ENCODE measurements at places on chromosomes 16 and 17.

- no peak for DNase-seq
These were observed 15.4 kb downstream of the SLC46A1 start for GRCh38 chr17:28390563-28390962.

DNA sequence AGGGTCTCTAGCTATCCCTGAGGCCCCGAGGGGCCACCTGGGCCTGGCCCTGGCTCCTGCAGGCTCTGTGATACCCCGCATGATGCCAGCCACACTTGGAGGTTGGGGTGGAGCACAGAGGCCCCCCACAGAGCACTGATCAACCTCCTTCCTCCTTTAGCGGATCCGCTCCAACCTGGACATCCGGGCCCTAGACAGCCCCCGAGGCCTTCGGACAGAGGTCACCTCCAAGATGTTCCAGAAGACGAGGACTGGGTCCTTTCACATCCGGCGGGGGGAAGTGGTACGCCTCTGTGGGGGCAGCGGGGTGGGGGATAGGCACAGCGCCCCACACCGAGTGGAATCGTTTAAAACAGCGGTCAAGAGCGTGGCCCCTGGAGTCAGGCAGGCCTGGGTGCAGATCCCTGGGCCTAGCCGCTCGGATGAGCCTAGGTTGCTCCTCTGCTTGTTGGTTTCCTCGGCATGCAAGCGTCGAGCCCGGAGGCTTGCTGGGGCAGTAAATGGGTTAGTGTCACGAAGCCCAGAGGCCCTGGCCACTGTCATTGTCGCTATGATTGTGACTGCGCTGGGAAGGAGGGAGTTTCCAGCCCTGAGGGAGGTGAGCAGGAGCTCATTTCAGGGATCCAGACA is 9.9 kb downstream of the ITGB4 start:
- no peak for DNase-seq

- no peak for DNase-seq
These were observed 54.5 kb downstream of the GTF3C1 start for GRCh38 chr16:27495191-27495590.

DNA sequence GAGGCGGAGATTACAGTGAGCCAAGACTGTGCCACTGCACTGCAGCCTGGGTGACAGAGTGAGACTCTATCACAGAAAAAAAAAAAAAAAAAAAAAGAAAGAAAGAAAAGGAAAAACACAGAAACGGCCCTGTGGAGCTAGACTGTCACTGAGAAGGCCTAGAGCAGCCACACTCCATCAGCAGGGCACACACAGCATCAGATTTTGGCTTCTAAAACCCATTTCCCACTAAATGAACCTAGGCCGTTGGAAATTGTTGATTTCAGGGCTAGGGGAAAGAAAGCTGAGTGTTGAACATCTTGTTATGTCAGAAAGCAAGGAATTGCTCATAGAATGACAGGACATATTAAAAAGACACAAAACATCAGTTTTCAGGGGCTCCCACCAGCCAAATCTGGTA is 48.9 kb downstream of the ZCCHC14 start:
- DNase-seq = no peak

DNA sequence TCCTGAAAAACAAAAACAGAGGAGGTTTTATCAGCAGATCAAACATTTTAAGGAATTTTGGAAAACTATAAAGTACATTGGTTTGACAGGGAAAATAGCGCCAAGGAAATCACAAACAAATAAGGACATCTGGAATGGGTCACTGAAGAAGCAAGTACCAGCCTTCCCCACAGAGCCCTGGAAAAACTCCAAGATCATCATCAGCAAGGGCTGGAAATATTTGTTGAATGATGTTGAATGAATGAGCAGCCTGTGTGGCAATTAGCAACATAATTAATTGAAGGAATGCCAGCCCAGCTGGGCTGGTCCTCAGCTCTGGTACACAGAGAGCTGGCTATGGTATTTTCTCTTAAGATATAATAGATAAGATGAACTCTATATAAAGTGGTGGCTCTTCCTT is 290.4 kb downstream of the HS3ST3A1 start:
- no peak for DNase-seq

DNA sequence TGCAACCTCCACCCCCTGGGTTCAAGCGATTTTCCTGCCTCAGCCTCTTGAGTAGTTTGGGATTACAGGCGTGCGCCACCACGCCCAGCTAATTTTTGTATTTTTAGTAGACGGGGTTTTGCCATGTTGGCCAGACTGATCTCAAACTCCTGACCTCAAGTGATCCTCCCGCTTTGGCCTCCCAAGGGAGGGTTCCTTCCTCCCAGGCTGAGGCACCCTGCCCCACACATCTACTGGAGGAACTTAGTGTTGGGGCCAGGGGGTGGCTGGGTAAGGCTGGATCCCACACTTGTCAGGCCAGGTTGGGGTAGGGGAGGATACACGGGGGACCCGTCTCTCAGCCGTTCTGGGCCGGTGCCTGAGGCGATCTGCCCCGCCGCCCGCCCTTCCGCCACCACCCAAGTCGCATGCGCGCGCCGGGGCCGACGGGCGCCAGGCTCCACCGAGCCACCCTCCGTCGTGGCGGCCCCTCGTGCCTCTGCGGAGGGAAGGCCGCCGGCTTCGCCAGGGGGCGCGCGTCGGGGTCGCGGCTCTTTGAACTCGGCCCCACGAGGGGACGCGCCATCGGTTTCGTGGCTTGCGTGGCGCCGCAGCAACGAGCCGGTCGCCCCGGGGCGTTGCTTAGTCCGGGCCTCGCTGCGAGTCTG is 15.9 kb downstream of the GRB7 start:
- DNase-seq = peak; percentile 54

- no peak for DNase-seq
These were observed 44.4 kb upstream of the ZFHX3 start for GRCh38 chr16:73092236-73092781.

- DNase-seq = no peak
These were observed 70.3 kb upstream of the NOL11 start for GRCh38 chr17:67647482-67647881.

DNA sequence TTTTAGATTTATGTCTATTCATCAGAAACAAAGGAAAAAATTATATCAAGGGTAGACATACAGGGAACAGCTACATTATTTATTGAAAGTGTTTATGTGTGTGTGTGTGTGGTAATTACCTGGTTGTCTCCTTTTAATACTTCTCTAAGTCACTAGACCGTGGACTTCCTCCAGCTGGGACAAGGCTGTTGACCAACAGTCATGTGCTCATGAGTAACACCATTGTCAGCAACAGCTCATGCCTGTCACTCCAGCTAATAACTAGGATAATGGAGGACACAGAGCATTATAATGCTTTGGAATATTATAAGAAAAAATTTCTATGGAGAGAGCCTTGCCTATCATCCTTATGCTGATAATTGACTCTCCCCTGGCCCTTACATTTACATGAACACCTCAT is 125.3 kb upstream of the SALL1 start:
- DNase-seq = no peak

DNA sequence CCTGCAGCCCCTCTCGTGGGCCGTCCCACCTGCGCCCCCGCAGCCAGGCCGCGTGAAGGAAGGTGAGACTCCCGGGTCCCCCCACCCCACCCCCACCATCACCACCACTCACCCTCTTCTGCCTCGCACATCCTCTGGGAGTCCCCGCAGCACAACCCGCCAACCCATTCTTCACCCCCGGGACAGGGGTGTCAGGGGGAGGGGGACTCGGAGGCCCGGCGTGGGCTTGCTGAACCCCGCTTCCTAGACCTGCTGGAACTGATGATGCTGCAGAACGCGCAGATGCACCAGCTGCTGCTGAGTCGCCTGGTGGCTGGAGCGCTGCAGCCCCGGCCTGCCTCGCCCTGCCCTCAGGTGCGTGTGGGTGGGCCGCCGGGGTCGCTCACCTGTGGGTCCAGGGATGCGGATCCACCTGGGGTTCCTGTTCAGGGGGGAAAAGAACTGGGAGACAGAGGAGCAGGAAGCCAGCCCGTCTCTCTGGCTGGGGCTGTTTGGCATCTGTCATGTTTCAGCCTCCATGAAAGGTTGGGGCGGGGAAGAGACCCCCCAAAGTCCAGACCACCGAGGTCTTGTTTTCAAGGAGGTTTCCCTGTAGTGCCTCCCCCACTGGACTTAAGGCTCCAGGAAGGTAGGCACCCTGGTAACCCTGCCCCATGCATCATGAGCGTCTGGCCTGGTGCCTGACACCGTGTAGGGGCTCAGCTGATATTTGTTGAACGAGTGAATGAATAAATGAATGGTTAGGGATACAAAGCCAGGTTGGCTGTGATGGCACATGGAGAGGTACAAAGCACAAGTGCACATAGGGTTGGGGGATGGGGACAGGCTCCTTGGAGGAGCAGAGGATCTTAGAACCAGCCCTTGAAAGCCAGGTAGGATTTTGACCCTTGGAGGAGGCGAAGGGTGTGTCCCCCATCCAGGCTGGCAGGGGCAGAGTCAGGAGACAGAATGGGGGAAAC is 849 bp downstream of the PRR29 start:
- DNase-seq = no peak
